ENCODE measurements at places on chromosomes 5 and 9.

- DNase-seq = peak; percentile 75
Observed at GRCh38 chr9:72661401-72662135, 140.2 kb downstream of the TMC1 start.

GRCh38 chr5:757931-758697, 26.4 kb downstream of the ZDHHC11B start:
- DNase-seq = no peak

GRCh38 chr9:95503369-95503768, 13.4 kb downstream of the PTCH1 start:
- DNase-seq = no peak

DNA sequence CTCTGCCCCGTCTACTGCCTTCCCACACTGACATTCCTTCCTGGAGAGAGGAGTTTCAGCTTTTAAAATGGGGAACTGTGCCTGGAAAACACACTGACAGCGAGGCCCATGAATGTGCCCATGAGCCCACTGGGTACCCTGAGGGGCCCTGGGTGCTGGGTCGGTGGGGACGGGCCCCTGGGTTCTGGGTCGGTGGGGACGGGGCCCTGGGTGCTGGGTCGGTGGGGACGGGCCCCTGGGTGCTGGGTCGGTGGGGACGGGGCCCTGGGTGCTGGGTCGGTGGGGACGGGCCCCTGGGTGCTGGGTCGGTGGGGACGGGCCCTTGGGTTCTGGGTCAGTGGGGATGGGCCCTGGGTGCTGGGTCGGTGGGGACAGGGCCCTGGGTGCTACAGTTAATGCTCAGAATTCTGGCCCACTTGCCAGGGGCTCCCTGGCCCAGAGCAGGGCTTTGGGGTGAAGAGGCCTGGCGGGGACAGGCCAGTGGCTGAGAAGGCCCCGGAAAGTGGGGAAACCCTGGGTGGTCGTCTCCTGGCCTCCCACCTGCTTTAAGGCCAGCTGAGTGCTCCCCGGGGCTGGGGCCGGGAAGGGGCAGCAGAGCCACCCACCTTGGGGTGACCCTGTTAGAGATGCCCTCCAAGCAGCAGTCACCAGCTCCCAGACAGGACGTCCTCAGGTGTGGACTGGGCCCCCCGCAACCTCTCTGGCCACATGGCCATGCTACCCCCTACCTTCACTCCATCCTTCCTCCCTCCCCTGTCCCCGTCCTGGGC, 2.5 kb downstream of the GPSM1 start:
- DNase-seq = no peak

GRCh38 chr9:124553738-124554137, 46.5 kb upstream of the NR5A1 start:
- peak; percentile 91 for DNase-seq

DNA sequence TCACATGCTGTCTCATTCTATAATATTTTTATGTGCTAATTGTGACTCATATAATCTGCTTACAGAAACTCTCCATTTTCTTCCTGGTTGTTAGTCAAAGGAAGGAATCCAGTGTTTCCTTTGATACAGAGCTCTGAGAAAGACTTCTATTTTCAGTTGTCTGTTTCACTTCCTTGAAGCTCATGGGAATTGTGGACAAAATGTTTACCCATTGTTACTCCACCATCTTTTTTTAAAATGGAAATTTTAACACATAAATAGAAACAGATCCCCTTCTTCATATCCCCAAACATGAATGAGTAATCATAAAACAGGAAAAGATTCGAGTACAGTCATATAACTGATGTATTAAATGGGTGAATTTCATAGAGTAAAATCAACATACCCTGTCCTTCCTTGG, 42.0 kb upstream of the KCNN2 start:
- DNase-seq = peak; percentile 25

DNA sequence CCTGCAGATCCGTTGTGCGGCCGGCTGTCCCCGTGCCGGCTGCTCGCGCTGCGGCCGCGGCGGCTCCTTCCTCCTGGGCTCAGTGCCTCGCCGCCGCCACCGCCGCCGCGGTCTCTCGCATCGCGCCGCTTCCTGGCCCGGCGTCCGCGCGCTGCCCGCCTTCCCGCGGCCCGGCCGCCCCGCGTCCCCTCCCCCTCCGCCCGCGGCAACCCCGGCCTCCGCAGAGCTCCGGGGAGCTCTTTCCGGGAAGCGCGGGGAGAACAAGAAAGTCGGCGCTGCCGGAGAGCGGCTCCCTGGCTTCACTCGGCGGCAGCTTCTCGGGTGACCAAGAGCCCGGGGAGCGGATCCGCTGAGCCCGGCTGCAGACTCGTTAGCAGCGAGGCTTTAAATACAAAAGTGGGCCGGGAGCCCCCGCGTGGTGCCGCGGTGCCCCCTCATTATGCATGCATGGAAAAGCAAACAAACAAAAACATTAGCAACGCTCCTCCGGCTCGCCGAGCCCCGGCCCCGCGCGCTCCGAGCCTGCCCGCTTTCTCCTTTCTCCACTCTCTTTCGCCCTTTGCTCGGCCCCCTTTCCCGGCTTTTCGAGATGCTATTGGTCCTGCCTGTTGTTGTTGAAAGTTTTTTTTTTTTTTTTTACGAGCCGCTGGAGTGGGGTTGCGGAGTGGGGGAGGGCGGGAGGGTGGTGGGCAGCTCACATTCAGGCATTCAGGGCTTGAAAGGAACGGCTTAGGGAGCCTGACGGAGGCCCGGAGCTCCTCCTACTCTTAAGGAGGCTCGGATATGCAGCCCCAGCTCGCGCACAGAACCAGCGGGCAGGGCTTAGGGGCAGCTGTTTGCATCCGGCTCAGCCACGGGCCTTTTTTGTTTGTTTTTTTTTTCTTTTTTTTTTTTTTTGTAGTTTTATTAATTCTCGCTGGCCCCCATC, at the start of gene GAS1:
TSS of gene GAS1 (minus strand) at position 361 of the 928 bp plus-strand sequence. CDS start 727 bp downstream, outside the sequence.
- DNase-seq = peak; percentile 98

- DNase-seq = peak; percentile 31
Observed at GRCh38 chr5:97044052-97044451, 98.4 kb downstream of the LIX1 start.

GRCh38 chr5:120690621-120691407, 226.7 kb downstream of the PRR16 start:
- DNase-seq = no peak

GRCh38 chr5:43099640-43100039, 21.1 kb upstream of the ZNF131 start:
- no peak for DNase-seq

GRCh38 chr5:30663536-30663935, 530.0 kb upstream of the CDH6 start:
- no peak for DNase-seq

DNA sequence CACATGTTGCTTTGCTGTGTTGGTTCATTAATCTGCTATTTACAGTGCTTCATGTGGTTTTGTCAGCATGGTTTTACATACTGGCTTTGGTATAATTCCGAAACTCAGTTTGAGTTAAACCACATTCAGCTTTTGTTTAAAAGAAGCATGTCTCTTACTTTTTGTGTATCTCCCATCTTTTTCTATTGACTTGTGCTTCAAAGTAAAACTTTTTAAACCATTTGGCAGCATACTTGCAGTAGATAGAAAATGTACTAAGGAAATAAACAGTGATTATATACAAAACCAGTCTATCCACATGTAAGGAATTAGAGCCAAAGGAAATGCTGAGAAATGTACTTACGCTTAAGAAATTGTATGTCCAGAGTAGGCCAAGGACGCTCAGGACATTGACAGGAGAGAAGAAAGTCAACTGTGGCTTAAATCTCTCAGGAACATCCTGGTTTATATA, 286.9 kb downstream of the ARHGEF28 start:
- DNase-seq = peak; percentile 49

DNA sequence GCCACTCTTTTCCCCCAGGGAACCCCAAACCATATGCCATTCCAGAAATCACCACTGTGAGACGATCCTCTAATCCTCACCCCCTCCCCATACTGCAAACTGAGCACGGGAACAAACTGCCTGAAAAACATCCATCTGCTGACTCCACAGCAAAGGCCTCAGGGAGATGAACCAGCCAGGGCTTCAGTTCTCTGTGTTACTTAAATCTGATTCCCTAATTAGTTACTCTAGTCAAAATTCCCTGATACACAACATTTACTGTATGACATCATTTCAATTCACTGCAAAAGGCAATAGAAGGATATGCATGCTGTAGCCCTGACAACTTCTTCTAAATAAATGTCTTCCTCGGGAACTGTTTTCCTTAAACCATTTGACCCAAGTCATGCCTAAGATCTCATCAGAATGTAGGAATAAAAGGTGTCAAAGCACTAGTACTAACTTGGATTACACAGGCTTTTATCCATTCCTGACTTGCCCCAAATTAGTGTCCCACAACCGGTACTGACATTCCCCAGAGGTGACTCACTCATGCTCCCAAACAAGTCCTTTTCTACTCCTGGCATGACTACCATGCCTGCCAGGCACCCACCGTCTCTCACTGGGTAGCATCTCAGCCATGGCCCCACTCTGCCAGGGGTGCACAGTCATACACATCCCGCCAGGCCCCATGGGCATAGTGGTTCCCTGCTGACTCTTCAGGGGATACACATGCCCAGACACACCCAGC, 35.0 kb downstream of the MTX3 start:
- DNase-seq = peak; percentile 26

GRCh38 chr5:3594510-3595005, 1.1 kb upstream of the IRX1 start:
- DNase-seq = no peak

DNA sequence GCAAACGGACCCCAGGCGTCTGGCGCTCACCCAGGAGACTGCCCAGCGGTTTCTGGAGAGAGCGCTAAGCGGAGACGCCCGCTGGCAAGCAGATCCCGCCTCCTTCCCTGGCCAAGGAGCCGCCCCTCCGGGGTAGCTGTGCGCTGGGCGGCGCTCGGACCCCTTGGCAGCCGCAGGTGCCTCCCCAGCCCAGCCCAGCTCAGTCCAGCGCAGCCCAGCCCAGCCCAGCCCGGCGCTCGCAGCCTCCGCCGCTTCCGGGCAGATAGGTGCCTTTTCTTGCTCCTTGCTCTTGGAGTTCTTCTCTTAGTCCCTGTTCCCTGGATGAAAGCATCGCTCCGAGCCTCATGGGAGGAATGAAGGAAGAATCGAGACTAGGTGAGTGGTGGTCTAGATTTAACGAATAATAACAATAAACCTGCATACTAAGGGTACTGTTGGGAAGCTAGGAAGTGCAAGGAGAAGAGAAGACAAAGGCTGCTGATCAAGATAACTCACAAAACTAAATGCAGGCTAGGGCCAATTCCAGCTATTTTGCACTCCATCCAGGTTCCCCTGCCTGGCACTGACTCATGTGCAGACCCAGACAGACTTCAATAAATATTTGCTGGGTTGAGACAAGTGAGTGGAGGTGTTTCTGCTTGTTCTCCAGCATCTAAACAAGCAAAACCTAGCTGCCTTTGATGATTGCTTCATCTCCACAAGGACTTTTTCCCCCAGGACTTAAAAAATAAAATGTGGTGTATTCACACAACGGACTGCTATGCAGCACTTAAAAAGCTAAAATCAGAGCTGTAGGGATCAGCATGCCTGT, at the start of gene STK32A:
TSS of gene STK32A (plus strand) at position 202 of the 811 bp plus-strand sequence. CDS start 4,609 bp downstream, outside the sequence.
- peak; percentile 3 for DNase-seq

GRCh38 chr9:97501177-97501971, at the start of gene TMOD1:
TMOD1 (plus strand) TSS chr9:97501666; CDS start chr9:97524189, 22,523 bp downstream.
- peak; percentile 34 for DNase-seq

DNA sequence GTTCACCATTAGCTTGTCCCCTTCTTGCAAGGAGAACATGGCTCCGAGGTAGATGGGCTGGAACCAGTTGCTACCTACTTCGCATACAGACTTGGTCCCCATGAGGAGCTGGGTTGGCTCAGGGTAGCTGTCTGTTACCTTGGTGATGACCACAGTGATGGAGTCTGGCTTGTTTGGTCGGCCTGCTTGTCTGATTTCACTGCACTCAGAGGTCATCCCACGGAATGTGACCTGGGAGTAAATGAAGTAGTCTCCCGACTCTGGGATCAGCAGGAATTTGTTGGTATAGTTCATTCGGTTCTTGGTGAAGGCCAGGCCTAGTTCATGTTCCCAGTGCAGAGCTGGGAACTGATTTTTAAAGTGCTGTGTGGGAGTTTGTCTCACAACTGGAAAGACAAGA, 15.3 kb downstream of the TNFSF15 start:
- DNase-seq = peak; percentile 16

- peak; percentile 27 for DNase-seq
Observed at GRCh38 chr9:17648516-17648915, 69.7 kb downstream of the SH3GL2 start.

GRCh38 chr9:118786877-118787276, 582.4 kb downstream of the BRINP1 start:
- no peak for DNase-seq

DNA sequence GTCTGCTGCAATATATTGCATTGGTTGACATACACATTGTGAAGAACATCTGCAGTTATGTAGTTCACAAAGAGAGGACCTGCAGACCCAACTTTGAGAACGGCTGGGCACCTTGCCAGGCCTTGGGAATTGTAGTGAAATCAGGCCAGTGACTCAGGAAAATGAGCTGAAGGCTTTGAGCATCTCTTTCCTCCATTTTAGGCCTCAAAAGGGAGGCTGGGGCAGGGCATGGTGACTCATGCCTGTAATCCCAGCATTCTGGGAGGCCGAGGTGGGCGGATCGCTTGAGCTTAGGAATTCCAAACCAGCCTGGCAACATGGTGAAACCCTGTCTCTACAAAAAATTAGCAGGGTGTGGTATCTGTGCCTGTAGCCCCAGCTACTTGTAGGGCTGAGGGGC, 1.4 kb upstream of the IPPK start:
- DNase-seq = peak; percentile 91

GRCh38 chr9:114007991-114008666, 70.0 kb downstream of the AMBP start:
- no peak for DNase-seq

- peak; percentile 52 for DNase-seq
Observed at GRCh38 chr5:87400305-87400899, 12.3 kb downstream of the CCNH start.

DNA sequence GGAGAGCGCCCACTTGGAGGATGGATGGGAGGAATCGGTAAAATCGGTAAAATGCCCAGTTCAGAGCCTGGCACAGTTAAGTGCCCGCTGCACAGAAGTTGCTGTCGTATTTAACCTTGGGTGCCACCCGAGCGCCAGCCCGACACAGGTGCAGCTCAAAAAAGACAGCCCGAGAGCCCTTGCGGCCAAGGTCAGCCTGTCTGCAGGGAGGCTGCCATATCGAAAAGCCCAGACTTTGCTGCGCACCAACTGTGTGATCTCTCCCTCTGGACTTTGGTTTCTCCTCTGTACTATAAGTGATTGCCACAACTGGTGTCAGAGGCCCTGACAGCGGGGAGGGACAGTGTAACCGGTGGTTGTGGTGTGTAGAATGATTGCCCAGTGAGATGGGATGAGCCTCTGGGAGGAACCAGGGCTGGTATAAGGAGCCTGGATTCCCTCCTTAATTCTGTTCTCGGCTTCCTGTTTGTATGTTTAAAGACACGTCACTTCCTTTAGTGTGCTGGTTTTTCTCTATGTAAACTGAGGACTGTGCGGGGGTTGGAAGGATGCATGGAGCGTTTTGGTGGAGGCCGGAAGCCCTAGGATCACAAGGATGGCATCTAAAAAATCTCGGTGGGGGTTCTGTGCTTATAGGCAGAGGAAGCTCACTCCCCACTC, 792 bp downstream of the NTMT1 start:
- peak; percentile 92 for DNase-seq

GRCh38 chr9:110750272-110750671, 81.7 kb downstream of the MUSK start:
- DNase-seq = no peak
